ENCODE measurements at places on chromosomes 12 and 14. TPM values are rescaled to one million over a fixed set of nuclear protein-coding genes. Genes with fewer than 3 reads are reported as not detected.

DNA sequence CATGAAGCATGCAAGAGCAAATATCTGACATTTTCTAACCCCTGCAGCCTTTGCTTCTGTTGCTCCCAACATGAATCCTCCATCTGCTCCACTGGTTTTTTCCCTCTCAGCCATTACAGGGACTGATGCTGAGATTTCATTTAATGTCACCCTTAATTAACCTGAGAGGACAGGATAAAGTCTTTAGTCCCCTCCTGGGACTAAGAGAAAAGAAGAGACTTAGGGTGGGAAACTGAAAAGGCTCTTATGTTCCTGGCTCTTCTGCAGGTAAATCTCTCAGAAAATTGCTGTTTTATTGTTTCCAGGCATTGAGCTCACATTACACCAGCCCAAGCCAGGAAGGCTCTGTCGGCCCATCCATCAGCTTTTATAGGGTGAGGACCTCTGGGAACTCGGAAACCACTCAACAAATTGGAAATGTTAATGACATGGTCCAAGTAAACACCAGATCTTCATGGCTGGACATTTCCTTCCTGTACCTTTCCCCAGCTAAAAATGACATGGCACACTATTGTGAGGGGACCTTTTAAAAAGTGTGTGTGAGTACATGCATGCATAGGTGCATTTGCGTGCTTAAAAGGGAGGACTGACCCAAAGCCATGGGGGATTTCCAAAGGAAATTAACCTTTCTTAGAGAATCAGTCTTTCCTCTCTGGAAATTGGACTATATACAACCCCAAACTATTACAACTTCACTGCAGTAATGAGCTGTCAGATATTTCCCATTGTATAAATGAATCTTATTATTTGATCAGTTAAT is 408.1 kb upstream of the TMTC1 start:
- DNase-seq, result no peak

- no peak for DNase-seq
These were observed 198.0 kb upstream of the DCN start for GRCh38 chr12:91380631-91381030.

- DNase-seq, result no peak
These were observed 239.0 kb downstream of the ADAMTS20 start for GRCh38 chr12:43312991-43313505.

DNA sequence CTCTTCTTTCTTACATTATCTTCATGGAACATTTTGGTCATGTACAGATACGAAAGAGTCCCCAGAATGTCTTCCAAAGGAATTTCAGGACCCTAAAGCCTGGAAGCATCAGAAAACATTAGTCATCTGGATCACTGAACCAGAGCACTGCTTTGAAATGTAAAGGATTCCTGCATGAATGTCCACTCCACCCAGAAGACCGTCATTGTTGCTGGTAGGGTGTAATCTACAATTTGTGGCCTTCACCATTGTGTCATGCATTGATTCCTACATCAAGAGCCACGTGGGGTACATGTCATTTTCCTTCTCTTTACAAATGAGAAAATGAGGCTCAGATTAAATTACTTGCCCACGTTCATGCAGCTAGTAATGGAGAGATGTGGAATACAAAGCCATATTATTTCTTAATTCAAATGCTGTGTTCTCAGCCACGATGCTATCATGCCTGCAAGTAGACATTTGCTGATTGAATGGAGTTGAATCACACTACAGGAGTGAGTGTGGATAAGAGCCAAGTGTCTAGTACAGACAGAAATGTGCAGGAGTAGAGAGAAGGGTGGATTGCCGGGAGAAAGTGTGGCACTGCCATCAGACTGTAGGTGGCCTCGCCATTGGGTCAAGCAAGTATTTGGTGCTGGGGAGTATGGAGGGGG is 231.2 kb downstream of the C12orf75 start:
- DNase-seq, result no peak

GRCh38 chr12:1429980-1430379 is 164.4 kb downstream of the FBXL14 start:
- DNase-seq, result no peak

DNA sequence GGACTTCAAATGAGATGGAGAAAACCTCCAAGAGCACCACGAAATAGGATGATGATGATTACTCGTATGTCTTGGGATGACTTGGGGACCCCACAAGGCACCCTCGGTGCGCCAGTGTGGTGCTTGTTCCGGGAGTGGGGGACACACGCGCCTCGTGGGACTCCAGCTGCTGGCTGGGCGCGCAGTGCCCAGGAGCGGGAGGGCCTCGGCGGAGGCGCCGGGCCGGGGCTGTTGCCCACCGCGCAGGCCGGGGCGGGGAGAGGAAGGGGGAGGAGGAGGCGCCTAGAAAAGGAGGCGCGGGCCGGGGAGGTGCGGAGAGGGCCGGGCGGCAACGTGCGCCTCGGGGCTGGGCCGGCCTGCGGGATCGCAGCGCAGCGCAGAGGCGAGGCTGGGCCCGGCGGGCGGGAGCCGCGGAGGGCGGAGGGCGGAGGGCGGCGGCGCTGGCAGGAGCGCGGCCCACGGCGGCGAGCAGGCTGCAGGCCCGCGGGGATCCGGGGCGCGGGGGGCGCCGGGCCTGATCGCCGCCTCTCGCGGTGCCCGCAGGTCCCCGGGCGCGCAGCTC is at the start of gene RFLNA:
Gene RFLNA (plus strand): TSS at position 314 of the 562 bp plus-strand sequence. CDS start 337 bp downstream, outside the sequence.
- DNase-seq, result peak; percentile 78

- DNase-seq, result no peak
These were observed 64.9 kb downstream of the LGR5 start for GRCh38 chr12:71504476-71504875.

DNA sequence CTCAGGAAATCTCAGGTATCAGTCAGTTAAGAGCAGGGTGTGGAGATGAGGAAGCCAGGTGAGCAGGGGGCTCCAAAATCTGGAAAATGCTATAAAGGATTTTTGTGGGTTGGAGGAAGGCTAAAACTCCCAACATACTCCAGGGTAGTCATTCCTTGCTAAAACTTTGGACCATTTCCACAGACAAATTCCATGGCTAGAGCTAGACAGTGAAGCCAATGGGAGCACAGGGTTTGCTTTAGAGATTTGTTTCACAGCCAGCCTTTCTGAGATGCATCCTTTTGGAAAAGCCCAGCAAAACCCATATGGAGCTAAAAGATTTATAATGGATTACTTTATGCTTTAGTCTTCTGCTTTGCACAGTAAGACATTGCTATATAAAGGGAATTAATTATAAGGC is 146.5 kb downstream of the SAMD4A start:
- DNase-seq, result no peak

GRCh38 chr14:99133636-99134515 is 138.1 kb downstream of the BCL11B start:
- peak; percentile 27 for DNase-seq

GRCh38 chr12:12722435-12723148 is 5.4 kb downstream of the CDKN1B start:
- DNase-seq, result no peak

RITA1 gene
- total RNA-seq, result 33.0 TPM

SLC10A1 gene
- total RNA-seq, result not detected

SSPN gene
- 1.1 TPM for total RNA-seq

PRIMA1 gene
- total RNA-seq, result 3.3 TPM

SMIM41 gene
- total RNA-seq, result 0.12 TPM

Data from GM23338 (cell line).